Astrocyte of the spinal cord (primary cell): ENCODE measurements at places on chromosomes 3 and 15.
A peak's percentile ranks its signal among the peaks of the same experiment; 100 is the strongest.

DNA sequence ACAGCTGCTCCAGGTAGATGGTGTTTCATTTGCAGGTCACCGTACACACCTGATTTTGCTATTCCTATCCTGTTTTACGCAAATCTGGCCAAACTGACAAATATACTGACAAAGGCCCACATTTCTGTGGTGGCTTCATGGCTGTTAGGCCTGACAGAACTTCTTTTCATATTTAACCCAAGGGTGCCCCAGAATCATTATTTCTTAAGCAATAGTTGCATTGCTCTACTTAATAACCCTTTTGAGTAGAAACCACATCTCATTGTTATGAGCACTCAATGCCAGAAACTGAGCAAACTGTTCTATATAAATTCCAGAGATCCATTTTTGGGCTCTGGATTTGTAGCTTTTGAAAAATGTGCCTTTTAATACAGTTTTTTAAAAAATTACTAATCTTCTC, 19.4 kb downstream of the ASTE1 start:
- DNase-seq = peak; percentile 22

DNA sequence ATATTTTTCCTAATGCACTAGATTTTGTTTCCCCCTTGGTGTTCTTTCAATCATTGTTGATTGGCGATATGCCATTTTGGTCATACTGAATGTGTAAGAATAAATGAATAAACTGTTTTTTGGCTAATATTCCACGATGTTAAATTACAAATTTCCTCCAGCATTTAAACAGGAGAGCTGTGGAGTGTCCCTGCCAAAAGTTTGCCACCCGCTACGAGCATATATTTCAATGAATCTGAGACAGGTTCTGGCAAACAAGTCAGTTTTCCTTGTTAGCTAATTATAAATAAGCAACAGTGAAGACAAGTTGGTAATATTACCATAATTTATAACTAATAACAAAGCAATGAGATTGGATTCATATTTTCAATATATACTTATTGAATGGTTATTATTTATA, 777.6 kb downstream of the ROBO1 start:
- DNase-seq = no peak

DNA sequence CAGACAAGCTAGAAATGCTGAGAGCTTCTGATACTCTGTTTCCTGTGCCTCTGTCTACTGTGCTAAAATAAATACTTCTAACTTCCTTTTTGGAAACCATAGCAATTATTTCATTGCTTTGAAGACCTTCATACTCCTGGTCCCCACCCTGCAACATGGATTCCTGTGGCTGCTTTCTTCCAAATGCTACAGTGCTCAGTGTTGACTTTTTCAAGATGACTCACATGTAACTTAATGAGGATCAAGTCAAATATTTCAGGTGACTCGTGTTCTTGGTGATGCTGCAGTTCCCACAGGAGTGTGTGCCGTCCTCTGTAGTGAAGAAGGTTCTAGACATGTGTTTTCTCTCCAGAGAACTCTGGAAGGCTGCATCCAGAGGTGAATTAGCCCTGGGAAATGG, 288.6 kb downstream of the CLSTN2 start:
- peak; percentile 84 for DNase-seq

DNA sequence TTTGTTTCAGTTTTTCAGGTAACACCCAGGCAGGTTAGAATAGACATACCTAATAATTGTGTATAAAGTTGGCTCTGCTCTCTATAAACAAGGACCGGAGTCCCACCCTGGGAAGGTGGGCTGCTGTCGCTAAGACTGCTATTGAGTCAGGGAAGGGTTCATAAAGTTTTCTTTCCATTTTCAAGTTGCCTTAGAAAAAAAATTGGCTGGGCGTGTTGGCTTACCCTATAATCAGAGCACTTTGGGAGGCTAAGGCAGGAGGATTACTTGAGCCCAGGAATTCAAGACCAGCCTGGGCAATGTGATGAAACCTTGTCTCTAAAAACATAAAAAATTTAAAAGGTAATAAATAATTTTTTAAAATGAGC, 11.3 kb upstream of the PIAS1 start:
- no peak for DNase-seq

DNA sequence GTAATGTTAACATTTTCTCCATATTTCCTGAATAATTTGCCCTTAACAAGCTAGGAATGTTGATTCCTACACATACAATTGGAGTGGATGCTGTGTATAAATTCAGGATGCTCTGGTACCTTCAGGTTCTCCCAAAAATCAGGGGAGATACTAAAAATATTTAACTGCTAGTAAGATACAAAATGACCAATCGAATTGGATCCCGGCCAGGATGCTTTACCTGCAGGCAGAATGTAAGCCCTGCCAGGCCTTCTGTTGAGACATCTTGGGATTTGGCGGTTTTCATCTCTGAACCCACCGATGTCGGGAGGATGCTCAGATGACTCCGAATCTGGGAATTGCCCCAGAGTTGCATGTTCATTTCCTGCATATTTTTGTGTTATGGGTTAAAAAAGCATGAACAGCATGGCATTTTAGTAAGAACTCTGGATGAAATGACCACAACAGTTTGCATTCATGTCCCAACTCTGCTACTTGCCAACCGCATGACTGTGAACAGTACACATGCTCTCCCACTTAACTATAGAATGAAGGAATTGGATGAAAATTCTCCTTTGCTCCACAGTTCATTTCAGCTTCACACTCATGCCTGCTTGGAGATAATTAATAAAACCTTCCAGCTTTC, 241.4 kb upstream of the TBL1XR1 start:
- no peak for DNase-seq

DNA sequence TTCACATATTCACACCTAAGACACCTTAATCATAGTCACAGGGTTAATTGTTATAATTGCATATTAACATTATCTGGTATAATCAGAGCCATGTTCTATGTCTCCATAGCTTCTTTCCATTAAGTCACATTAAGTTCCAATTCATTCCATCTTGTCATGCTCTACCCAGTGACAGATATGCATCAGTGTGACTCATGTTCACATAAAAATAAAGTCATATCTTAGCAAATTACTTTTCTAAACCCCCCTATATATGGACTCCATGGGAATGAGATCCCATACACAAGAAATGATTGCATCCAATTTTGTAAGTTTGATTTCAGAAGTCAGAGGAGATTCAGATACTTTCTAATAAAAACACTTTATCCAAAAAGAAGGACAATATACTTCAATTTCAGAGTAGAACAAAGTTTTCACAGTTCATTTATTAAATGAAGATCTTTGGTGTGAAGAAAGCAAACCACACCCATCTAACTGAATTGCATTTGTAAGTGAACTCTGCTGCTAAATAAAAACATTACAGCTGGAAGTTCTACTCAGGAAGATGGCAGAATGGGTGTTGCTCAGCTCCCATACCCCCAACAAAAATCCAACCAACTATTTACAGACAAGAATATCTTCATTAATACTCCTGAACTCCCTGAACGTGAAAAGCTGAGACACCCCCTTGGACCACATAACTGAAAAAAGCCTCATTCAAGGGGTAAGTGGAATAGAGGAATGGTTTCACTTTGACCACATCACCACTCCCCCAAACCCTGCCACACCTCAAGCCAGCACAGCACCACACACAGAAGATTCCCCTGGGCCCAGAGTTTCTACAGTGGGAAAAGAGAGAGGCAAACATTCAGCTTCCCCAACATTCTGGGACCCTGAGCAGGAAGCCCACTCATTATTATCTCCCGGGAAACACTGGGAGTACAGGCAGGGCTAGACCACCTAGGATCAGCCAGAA, 27.6 kb downstream of the THBS1 start:
- no peak for DNase-seq

GRCh38 chr3:124621498-124621897, 108.8 kb upstream of the UMPS start:
- no peak for DNase-seq

GRCh38 chr3:126113238-126113555, 29.3 kb upstream of the SLC41A3 start:
- DNase-seq = no peak

GRCh38 chr3:153400641-153401040, 238.6 kb downstream of the RAP2B start:
- no peak for DNase-seq

DNA sequence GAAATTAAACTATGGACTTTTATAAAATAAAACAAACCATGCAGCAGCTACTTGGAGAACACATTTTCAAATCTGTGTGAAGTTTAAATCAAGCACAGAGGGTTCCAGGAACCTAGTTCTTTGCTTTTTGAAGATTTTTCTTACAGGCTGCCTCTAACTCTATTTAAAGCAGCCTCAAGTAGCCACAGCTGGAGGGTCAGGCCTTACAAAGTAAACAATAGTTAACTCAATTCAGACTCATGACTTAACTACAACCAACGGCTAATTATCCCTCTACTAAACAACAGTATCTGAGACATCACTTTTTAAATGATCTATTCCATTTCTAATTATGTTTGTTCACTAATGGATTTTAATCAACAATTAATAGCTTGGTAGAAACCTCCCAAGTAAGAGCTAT, 9.8 kb downstream of the LRIG1 start:
- peak; percentile 49 for DNase-seq

DNA sequence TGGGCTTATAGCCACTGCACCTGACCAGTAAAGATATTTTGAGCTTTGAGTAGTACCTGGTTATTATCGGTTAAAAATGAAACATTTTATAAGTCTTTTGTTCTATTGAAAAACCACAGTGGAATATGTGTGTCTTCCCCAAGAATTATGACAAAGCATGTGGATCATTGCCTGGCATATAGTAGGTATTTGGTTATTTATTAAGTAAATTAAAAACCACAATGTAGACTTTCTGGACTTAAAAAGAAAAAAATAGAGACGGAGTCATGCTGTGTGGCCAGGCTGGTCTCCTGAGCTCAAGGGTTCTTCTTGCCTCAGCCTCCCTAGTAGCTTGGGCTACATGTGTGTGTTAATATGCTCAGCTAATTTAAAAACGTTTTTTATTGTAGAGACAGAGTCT, 43.5 kb downstream of the UBE2E2 start:
- no peak for DNase-seq

DNA sequence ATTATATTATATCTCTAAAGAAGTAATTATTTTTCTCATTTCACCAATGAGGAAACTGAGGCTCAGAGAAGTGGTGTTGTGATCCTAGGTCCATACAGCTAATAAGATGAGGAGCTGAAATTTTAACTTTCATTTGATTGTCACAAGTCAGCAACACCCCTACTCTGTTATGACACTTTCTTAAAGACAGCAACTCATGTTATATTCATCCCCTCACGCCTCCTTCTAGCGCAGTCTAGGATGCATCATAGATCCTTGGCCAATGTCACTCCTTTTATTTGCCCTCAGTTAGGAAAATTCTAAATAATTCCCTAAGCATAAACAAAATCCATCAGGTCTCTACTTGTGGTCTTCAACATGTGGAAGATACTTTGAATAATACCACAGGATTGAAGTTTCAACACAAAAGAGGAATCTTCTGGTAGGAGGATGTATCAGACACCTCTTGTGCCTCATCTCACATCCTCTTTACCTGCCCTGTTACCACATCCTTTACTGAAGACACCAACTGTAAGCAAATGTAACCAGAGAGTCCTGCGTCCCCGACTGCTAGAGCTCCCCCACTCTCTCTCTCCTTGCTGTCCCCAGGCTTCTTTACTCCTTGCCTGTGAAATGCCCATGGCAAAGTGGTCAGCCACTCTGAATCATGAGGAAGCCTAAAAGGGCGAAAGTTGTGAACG, 53.7 kb downstream of the TRIM42 start:
- DNase-seq = no peak

DNA sequence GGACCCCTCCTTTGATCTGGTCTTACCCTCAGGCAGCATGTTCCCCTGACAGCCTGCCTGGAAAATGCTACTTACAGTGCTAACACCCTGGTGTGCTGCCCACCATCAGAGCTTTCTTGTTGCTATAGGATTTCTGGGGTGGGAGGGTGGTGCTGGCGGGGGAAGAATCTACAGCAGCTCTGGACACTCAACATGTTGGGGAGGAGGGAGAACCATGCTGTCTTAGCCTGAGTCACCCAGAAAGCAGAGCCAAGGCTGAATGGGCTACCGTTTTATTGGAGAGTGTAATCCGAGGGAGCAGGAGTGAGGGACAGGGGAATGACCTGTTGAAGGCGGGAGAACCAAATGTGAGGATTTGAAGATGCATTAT, 45.6 kb downstream of the MFSD1 start:
- DNase-seq = no peak
